Islet precursor cell (in vitro differentiated cells): ENCODE measurements at places on chromosomes 13 and 19.

GRCh38 chr13:112058941-112059340, 8.0 kb upstream of the SOX1 start:
- DNase-seq = no peak

GRCh38 chr13:31009166-31009565, 76.7 kb downstream of the TEX26 start:
- DNase-seq = peak; percentile 17

- no peak for DNase-seq
These were observed 79.5 kb downstream of the COL4A1 start for GRCh38 chr13:110227416-110227815.

DNA sequence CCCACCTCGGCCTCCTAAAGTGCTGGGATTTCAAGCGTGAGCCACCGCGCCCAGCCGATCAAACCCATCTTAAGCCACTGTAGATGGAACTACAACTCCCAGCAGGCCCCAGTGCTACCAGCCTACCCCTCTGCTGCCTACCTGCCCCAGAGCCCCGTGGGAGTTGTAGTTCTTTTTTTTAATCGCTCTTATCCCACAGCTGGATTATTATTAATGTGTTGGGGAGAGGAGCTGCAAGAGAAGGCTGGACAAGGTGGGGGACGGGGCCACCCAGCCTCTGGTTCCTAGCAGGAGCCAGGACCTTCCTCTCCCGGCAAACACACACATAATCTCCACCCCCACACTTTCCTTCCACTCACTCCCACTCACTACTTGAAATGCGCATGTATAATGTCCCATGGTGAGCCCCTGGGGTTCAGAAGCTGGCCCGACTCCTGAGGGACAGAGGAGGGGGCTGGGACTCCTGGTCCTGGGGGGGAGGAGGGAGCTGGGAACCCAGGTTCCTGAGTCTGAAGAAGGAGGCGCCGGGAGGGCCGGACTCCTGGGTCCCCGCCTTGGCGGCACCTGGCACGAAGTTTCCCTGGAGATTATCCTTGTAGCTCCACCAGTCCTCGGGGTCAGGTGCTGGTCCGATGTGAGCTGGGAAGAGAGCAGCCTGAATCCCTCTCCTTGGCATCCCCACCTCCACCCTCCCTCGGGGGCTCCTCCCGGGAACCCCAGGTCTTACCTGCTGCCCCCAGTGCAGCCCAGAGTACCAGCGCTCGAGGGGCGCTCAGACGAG, 958 bp downstream of the CA11 start:
- DNase-seq = no peak

DNA sequence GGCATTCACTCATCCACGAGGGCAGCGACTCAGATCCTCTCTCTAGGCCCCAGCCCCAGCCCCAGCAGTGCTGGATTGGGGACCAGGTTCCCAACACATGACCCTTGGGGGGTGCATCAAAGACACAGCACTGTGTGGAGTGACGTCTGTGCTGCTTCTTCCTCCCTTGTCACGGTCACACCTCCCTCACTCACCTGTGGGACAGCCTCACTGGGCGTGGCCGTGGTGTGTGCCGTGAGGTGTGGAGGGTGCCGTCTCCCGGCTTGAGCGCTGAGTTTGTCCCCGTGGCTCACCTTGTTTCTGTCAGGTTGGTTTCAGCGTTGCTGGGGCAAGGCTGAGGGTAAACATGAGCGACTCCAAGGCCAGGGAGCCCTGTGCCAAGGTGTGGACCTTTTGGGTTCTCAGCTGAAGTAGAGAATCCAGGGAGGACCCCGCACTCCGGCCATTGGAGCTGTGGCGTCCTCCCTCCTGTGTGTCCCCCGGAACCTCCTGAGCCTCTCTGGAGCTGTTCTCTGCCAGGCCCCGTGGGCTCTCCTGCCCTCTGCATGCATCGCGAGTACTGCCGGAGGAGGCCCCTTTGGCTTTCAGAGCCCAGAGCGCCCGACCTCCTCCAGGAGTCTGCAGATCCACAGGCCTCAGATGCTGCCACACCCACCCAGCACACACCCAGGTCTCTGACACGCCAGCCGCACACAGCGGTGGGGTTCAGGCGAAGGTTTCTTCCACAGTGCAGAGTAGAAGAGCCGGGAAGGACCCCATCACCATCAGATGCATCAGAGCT, 33.6 kb downstream of the CSNK1G2 start:
- no peak for DNase-seq

- no peak for DNase-seq
These were observed 72.6 kb downstream of the DNAJC3 start for GRCh38 chr13:95749545-95749944.

GRCh38 chr19:1098177-1099051, 3.2 kb upstream of the POLR2E start:
- peak; percentile 71 for DNase-seq

DNA sequence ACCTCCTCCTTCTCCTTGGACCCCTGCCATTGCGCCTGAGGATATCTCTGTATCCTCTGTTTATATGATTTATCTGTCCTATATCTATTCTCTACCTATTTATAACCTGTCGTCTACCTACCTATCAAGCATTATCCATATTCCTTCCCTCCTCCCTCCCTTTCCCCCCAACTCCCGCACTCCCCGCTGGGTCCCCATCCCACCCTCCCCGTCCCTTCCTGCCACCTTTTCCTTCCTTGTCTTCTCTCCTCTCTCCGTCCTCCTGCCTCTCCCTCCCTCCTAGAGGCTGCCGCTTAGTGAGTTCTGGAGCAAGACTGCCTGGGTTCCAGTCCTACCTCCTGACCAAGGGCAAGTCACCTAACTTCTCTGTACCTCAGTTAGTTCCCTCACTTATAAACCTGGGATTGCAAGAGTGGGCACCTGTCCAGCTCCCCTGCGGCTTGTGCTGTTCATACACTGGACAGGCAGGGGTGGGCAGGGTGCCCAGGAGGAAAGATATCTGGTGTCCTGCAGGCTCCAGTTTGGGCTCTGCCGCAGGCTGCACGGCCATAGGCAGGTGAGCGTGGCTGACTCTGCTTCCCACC, 16.1 kb downstream of the TTYH1 start:
- no peak for DNase-seq

DNA sequence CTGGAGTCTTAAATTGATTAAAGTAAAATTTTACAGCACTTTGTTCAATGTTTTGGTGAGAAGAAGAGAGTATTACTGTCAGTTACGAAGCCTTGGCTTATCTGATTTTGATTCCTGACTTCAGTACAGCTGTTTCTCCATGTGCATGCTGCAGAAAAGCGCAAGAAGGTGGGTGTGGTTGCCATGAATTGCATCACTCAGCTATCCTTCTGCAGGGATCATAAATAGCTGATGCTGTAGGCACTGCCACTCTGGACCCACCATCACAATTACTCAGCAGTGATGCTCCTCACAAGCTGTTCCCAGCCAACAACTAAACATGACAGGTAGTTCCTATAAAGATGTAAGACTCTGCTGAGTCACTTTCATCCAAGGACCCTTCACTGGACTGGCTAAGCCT, 321.2 kb downstream of the IRS2 start:
- DNase-seq = no peak

- no peak for DNase-seq
These were observed 19.0 kb downstream of the ZNF790 start for GRCh38 chr19:36819130-36819630.

DNA sequence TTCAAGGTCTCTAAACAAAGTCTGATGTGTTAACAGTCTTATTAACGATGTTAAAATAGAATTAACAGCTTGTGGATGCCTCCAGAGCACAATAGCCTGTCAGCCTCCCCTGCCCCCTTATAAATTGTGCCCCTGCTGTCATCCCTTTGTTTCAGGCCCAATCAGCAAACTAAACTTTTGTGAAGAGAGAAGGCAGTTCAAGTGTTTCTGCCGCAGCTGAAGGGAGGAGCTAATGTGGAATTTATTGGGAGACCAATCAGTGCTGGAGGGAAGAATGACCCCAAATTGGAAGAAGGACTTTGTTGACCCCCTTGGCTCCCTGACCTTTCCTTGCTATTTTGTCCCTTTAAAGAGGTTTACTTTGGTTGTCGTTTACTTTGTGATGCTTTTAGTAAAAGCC, 160.5 kb downstream of the TM9SF2 start:
- no peak for DNase-seq

GRCh38 chr13:81986308-81986707, 1645.4 kb upstream of the SPRY2 start:
- no peak for DNase-seq

- DNase-seq = no peak
These were observed 88.4 kb upstream of the KLF5 start for GRCh38 chr13:72970301-72970880.

DNA sequence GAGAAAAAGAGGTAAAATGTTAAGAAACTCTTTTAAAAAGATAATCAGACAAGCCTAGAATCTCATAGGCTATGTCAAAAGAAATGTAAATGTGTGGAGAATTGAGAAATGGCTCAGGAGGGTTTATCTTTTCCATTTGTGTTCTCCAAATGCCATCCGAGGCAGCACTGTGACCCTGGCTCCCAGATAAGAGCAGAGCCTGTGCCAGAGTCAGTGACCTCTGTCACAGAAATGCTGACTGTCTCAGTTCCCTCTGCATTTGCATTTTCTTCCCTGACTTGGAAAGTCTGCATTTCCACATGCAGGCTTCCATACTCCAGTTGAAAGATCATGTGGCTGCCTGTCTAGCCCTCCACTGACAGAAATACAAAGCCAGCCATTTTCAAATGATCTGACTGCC, 42.0 kb downstream of the SERTM1 start:
- DNase-seq = no peak

DNA sequence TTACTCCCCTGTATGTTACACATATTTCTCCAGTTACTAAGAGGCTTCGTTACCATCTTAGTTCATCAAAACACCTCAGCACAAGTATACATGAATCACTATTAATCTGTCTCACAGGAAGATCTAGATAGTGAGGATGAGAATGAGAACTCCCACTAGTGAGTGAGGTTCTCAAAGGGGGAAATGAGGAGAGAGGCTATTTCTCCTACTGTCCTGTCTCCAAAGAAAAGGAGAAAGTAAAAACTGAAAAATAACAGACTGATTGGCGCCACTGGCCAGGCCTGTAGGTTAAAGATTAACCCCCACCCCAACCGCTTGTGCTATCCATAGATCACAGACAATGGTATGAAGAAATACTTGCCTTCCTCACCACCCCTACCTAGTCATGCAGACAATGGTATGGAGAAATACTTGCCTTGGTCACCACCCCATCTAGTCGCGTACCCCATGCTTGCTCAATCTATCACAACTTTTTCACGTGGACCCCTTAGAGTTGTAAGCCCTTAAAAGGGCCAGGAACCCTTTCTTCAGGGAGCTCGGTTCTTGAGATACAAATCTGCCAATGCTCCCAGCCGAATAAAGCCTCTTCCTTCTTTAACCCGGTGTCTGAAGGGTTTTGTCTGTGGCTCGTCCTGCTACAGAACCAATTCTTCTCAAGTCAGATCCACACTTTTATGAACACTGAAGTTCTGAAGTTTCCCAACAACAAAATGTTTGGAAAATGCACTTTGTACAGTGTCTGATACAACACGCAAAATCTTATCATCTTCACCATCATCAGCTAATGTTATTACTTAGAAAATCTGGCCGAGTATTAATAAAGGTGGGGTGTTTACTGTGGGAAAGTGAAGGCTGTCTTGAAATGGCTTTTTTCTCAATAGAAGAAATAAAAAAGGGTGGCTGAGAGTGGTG, 598.1 kb downstream of the UQCRFS1 start:
- DNase-seq = no peak

GRCh38 chr19:4327877-4328242, 10.8 kb downstream of the STAP2 start:
- no peak for DNase-seq

- peak; percentile 51 for DNase-seq
These were observed 41.0 kb upstream of the GRTP1 start for GRCh38 chr13:113404723-113405471.

DNA sequence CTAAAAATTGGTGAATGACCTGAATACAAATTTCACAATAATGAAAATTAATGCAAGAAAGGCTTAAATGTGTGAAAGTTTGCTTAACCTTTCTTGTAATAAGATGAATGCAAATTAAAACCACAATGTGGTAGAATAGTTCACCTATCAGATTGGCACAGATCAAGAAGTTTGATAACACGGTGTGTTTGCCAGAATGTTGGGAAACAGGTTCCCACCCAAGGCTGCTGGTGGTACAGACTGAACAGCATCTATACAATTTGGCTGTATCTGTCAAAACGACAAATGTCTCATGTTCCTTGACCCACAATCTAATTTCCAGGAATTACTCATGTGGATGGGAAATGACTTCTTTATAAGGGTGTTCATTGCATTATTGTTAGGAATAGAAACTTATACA, 8.6 kb upstream of the IRS2 start:
- DNase-seq = no peak

GRCh38 chr19:14218620-14219330, 12.8 kb upstream of the ADGRL1 start:
- no peak for DNase-seq

GRCh38 chr19:39915101-39915847, 19.2 kb downstream of the FCGBP start:
- peak; percentile 45 for DNase-seq

DNA sequence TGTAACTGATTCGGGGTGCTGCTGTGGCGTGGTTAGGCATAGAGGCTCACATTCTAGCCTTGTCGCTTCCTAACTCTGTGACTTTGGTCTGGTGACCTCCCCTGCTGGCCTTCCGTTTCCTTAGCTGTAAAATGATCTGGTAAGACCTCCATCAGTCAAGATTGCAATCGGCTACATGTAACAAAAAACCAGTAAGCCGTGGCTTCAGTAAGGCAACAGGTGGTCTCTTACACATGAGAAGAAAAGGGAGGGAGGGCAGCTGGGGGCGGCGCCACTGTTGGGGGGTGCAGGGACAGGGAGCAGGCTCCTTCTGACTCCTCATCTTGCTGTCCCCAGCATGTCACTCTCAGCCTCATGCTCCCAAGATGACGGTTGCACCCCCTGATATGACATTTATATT, 148.0 kb downstream of the SIPA1L3 start:
- DNase-seq = no peak

- no peak for DNase-seq
These were observed 89.4 kb downstream of the PCCA start for GRCh38 chr13:100178309-100178708.

DNA sequence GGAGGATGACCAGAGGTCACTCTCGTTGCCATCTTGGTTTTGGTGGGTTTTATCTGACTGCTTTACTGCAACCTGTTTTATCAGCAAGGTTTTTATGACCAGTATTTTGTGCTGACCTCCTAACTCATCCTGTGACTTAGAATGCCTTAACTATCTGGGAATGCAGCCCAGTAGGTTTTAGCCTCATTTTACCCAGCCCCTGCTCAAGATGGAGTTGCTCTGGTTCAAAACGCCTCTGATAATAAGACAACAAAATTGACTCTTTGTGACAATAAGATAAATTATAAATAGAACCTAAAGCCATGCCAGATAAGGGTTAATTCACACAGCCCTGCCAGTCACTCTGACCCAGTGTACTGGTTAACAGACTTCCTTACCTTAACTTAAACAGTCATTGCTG, 267.7 kb upstream of the MAB21L1 start:
- DNase-seq = no peak
